Lower leg skin (tissue), 4 donors: ENCODE measurements at places on chromosomes 3 and 15. TPM values are rescaled to one million over a fixed set of nuclear protein-coding genes. Genes with fewer than 3 reads are reported as not detected.

ROPN1 gene
- total RNA-seq = not detected

C3orf49 gene
- not detected for total RNA-seq

TYRO3 gene
- total RNA-seq = 28.7 TPM

SAMMSON gene
- total RNA-seq = not detected

IL12A gene
- 3.2 TPM for total RNA-seq

PLAAT1 gene
- total RNA-seq = not detected

LTK gene
- 0.52 TPM for total RNA-seq

TTC21A gene
- total RNA-seq = 5.6 TPM

WDR93 gene
- not detected for total RNA-seq

ALG3 gene
- total RNA-seq = 48.6 TPM

ZNF710 gene
- total RNA-seq = 31.2 TPM

RBMS3 gene
- total RNA-seq = 21.8 TPM

ZBED2 gene
- total RNA-seq = 1.9 TPM

ZDHHC23 gene
- total RNA-seq = 16.5 TPM

SLC22A13 gene
- total RNA-seq = 0.13 TPM

P2RY14 gene
- total RNA-seq = 3.7 TPM

CD200R1 gene
- total RNA-seq = not detected

CAPN3 gene
- 37.3 TPM for total RNA-seq

OXTR gene
- not detected for total RNA-seq

SHF gene
- total RNA-seq = 6.0 TPM

RBPMS2 gene
- total RNA-seq = 1.1 TPM

HRG gene
- not detected for total RNA-seq

TEX55 gene
- total RNA-seq = not detected

FGD5 gene
- total RNA-seq = 7.0 TPM

C3orf38 gene
- total RNA-seq = 14.0 TPM

PLSCR5 gene
- not detected for total RNA-seq

AGTR1 gene
- total RNA-seq = 17.6 TPM

OSBPL10 gene
- total RNA-seq = 20.4 TPM

GCHFR gene
- total RNA-seq = 97.7 TPM

TGM5 gene
- total RNA-seq = 72.5 TPM

ST3GAL6 gene
- 28.8 TPM for total RNA-seq

PLXNA1 gene
- total RNA-seq = 40.3 TPM

SELENOT gene
- 71.8 TPM for total RNA-seq

SLC9C1 gene
- total RNA-seq = not detected

ITGA11 gene
- total RNA-seq = 0.91 TPM

ALCAM gene
- 58.0 TPM for total RNA-seq

PLCH1 gene
- total RNA-seq = 0.55 TPM

PODXL2 gene
- 14.5 TPM for total RNA-seq
